Activated naive CD8-positive, alpha-beta T cell treated with anti-CD3 and anti-CD28 coated beads, Interleukin-2, amount 10 ng/mL, durations not matched to agents 7 days and 5 days (primary cell): ENCODE measurements at places on chromosomes 16 and 17.

DNA sequence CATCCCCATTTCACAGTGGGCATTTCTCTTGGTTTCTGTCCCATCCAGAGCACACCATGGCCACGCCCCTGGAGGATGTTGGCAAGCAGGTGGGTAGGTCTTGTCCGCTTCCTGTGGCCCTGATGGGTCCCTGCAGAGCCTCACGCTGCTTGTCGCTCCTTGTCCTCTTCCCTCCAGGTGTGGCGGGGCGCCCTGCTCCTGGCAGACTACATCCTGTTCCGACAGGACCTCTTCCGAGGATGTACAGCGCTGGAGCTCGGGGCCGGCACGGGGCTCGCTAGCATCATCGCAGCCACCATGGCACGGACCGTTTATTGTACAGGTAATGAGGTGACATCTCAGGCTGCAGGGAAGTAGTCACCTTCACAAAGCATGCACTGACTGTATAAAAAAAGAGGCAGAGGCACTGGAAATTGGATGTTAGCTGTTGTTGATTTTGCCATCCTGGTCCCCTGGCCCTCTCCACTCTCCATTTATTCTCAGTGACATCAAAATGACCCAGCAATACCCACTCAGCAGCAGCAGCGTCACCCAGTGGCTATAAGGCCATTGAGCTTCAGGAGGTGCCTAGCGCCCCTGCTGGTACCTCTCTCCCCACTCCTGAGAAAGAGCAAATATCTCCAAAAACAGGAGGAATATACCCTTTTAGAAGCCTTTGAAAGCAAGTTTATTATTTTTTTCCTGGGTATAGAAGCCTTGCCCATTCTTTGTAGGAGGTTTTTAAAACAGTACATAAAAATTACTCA, 13.7 kb downstream of the METTL22 start:
- H3K27ac ChIP-seq, result no peak overlapping the region
- DNase-seq, result no peak
- no peak overlapping the region for H3K4me3 ChIP-seq
- H3K27me3 ChIP-seq, result no peaks in the 10 kb centered on the region
- H3K36me3 ChIP-seq, result peaks cover 2% of the 10 kb centered on the region
- no peaks in the 10 kb centered on the region for H3K4me1 ChIP-seq

GRCh38 chr17:74480290-74480689, 13.9 kb downstream of the CD300A start:
- peaks cover 25% of the 10 kb centered on the region for H3K4me1 ChIP-seq
- H3K36me3 ChIP-seq, result peaks cover 17% of the 10 kb centered on the region
- no peak for DNase-seq
- no peak overlapping the region for H3K27ac ChIP-seq

DNA sequence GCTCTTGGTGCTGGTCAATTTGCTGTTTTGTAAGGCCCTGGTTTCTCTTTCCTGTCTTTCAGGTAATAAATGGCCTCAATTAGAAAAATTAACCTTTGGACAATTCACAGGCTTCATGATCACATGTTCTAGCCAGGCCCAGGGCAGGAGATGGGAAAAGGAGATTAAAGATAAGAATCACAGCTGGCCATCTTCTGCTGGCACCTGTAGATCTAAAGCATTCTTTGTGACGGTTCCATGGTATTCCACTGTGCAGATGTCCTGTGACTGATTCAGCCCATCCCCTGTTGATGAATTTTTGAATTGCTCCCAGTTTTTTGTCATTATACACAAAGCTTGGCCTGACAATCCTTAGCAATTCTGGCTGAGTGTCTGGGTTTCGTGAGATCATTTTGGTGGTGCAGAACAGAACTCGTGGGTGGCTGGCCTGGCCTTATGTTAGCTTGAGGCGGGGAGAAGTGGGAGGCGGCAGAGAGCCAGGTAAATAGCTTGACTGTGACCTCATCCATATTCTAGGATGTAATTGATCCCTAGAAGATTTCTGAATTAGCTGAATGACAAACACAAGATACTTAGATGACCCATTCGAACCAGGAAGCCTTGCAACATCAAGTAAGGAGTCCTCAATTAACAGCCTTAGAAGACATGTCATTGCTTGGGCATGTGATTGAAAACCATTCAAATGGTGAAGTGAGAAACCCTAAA, 14.1 kb downstream of the TMC5 start:
- no peak for DNase-seq
- H3K4me3 ChIP-seq, result no peak overlapping the region
- peaks cover 9% of the 10 kb centered on the region for H3K4me1 ChIP-seq
- H3K27me3 ChIP-seq, result peaks cover 17% of the 10 kb centered on the region
- H3K36me3 ChIP-seq, result no peaks in the 10 kb centered on the region

- DNase-seq, result no peak
- H3K27me3 ChIP-seq, result no peaks in the 10 kb centered on the region
- no peak overlapping the region for H3K4me3 ChIP-seq
- no peak overlapping the region for H3K27ac ChIP-seq
Observed at GRCh38 chr17:66560691-66561090, 258.3 kb downstream of the PRKCA start.

- no peaks in the 10 kb centered on the region for H3K36me3 ChIP-seq
- no peaks in the 10 kb centered on the region for H3K27me3 ChIP-seq
- DNase-seq, result no peak
- H3K4me3 ChIP-seq, result no peak overlapping the region
Observed at GRCh38 chr16:88343271-88343791, 39.4 kb upstream of the ZNF469 start.

- no peak for DNase-seq
- peaks cover 10% of the 10 kb centered on the region for H3K27me3 ChIP-seq
- no peaks in the 10 kb centered on the region for H3K36me3 ChIP-seq
- no peak overlapping the region for H3K4me3 ChIP-seq
- no peak overlapping the region for H3K27ac ChIP-seq
- H3K4me1 ChIP-seq, result no peaks in the 10 kb centered on the region
Observed at GRCh38 chr16:55662644-55663031, 6.8 kb downstream of the SLC6A2 start.
